A549 treated with ZK216348 at 1 μM for 4 hours (cell line): ENCODE measurements at places on chromosomes 12 and 14. TPM values are rescaled to one million over a fixed set of nuclear protein-coding genes. Genes with fewer than 3 reads are reported as not detected.

PPP4R4 gene
- 0.06 to 0.58 TPM (median 0.37 TPM) in 5 replicates for total RNA-seq

PPP1R36 gene
- 0.20 to 0.79 TPM (median 0.56 TPM) in 3 of 5 replicates, not detected in the others for total RNA-seq

SPTB gene
- 0.91 to 1.6 TPM (median 1.4 TPM) in 5 replicates for total RNA-seq

FICD gene
- total RNA-seq: 2.1 to 3.8 TPM (median 2.9 TPM) in 5 replicates

SRRM4 gene
- not detected in 5 replicates for total RNA-seq

APOF gene
- total RNA-seq: not detected in 5 replicates

PIWIL1 gene
- total RNA-seq: not detected in 5 replicates

CCDC177 gene
- 0.05 to 0.06 TPM in 2 of 5 replicates, not detected in the others for total RNA-seq

TAS2R9 gene
- not detected in 5 replicates for total RNA-seq

CD27 gene
- total RNA-seq: not detected in 5 replicates

CDKN1B gene
- total RNA-seq: 12.7 to 20.2 TPM (median 19.3 TPM) in 5 replicates

LYZ gene
- total RNA-seq: 0.34 to 2.5 TPM (median 1.7 TPM) in 4 of 5 replicates, not detected in the other

MORN3 gene
- total RNA-seq: 0.11 to 0.33 TPM (median 0.15 TPM) in 4 of 5 replicates, not detected in the other

CLEC2A gene
- not detected in 5 replicates for total RNA-seq

OASL gene
- total RNA-seq: 2.7 to 4.1 TPM (median 3.7 TPM) in 5 replicates

KSR2 gene
- 0.43 to 0.63 TPM (median 0.58 TPM) in 5 replicates for total RNA-seq

SLC17A8 gene
- total RNA-seq: 0.06 TPM in 1 of 5 replicates, not detected in the others

C14orf132 gene
- 2.9 to 6.1 TPM (median 5.3 TPM) in 5 replicates for total RNA-seq

TC2N gene
- total RNA-seq: 0.51 to 0.85 TPM (median 0.84 TPM) in 5 replicates

OR6C1 gene
- not detected in 5 replicates for total RNA-seq

NGDN gene
- 54.4 to 73.7 TPM (median 65.0 TPM) in 5 replicates for total RNA-seq

MYF6 gene
- not detected in 5 replicates for total RNA-seq

NTS gene
- total RNA-seq: 48.6 to 98.4 TPM (median 71.5 TPM) in 5 replicates

AKAP3 gene
- total RNA-seq: 0.07 to 1.2 TPM (median 0.08 TPM) in 3 of 5 replicates, not detected in the others

CLEC4C gene
- not detected in 5 replicates for total RNA-seq

HOXC10 gene
- 2.5 to 3.6 TPM (median 2.9 TPM) in 5 replicates for total RNA-seq

MAP1LC3B2 gene
- total RNA-seq: 0.91 to 1.7 TPM (median 1.1 TPM) in 5 replicates

PRIM1 gene
- 24.7 to 30.5 TPM (median 25.0 TPM) in 5 replicates for total RNA-seq

CLBA1 gene
- total RNA-seq: 13.3 to 17.7 TPM (median 17.1 TPM) in 5 replicates

TOMM20L gene
- not detected in 5 replicates for total RNA-seq

AP1G2 gene
- 34.0 to 61.8 TPM (median 48.7 TPM) in 5 replicates for total RNA-seq

TRAF3 gene
- total RNA-seq: 20.9 to 25.8 TPM (median 22.6 TPM) in 5 replicates

FKBP4 gene
- 105 to 131 TPM (median 114 TPM) in 5 replicates for total RNA-seq

LBHD2 gene
- total RNA-seq: 0.50 TPM in 1 of 5 replicates, not detected in the others

ZBTB42 gene
- 1.6 to 3.7 TPM (median 3.5 TPM) in 5 replicates for total RNA-seq

DACT1 gene
- total RNA-seq: 0.37 to 0.58 TPM (median 0.47 TPM) in 5 replicates

KRT73 gene
- not detected in 5 replicates for total RNA-seq

IAPP gene
- not detected in 5 replicates for total RNA-seq

HOXC6 gene
- 3.5 to 6.0 TPM (median 5.2 TPM) in 5 replicates for total RNA-seq

KRT79 gene
- 0.09 TPM in 1 of 5 replicates, not detected in the others for total RNA-seq

CLEC12A gene
- not detected in 5 replicates for total RNA-seq

NFATC4 gene
- total RNA-seq: 0.15 to 0.36 TPM (median 0.25 TPM) in 4 of 5 replicates, not detected in the other

TDRD9 gene
- total RNA-seq: 0.04 to 0.14 TPM in 2 of 5 replicates, not detected in the others

SYT10 gene
- total RNA-seq: not detected in 5 replicates

RASSF9 gene
- 0.39 to 1.0 TPM (median 0.88 TPM) in 5 replicates for total RNA-seq

KLRC4 gene
- total RNA-seq: not detected in 5 replicates

FZD10 gene
- total RNA-seq: not detected in 5 replicates

SOX5 gene
- total RNA-seq: not detected in 5 replicates

IL22 gene
- not detected in 5 replicates for total RNA-seq

GRIP1 gene
- total RNA-seq: 1.4 to 6.6 TPM (median 4.4 TPM) in 5 replicates

INF2 gene
- total RNA-seq: 61.4 to 144 TPM (median 128 TPM) in 5 replicates

RIPK3 gene
- total RNA-seq: not detected in 5 replicates

TRIAP1 gene
- total RNA-seq: 64.1 to 93.0 TPM (median 72.4 TPM) in 5 replicates
